CD8-positive, alpha-beta T cell (primary cell): ENCODE measurements at places on chromosomes 1 and 21. TPM values are rescaled to one million over a fixed set of nuclear protein-coding genes. Genes with fewer than 3 reads are reported as not detected.

Gene LHX8
- total RNA-seq, result not detected

Gene GDAP2
- total RNA-seq, result 24.9 TPM

GRCh38 chr1:92623187-92623778, 136.6 kb upstream of the GFI1 start:
- no peak for DNase-seq

- DNase-seq, result no peak
Measured at GRCh38 chr1:203441766-203442165, 33.8 kb upstream of the PRELP start.

GRCh38 chr1:50278961-50279360, 144.3 kb downstream of the DMRTA2 start:
- no peak for DNase-seq

DNA sequence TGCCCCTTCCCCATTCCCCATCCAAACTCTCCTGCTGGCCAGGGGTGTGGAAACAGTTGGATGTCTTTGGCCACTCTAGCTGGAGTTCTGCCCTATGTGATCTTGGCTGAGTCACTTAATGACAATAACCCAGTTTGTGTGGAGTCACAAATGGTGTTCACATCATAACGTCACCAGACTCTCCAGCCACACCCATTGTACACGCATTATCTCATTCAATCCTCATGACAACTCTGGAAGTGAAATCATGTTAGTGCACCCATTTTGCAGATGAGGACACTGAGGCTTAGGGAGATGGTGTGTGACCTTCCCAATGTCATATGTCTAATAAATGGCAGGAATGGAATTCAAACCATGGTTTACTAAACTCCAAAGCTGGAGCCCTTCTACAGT, 1.2 kb upstream of the CDA start:
- DNase-seq, result no peak

- DNase-seq, result no peak
Measured at GRCh38 chr21:41674402-41674801, 92.5 kb downstream of the RIPK4 start.

GRCh38 chr1:111691886-111692285, 47.3 kb downstream of the INKA2 start:
- DNase-seq, result no peak
